Cerebellum (tissue), 4 donors: ENCODE measurements at places on chromosomes 5 and 9. TPM values are rescaled to one million over a fixed set of nuclear protein-coding genes. Genes with fewer than 3 reads are reported as not detected.

Gene PPP3R2
- total RNA-seq = 0.45 TPM

Gene PCDHB3
- total RNA-seq = 19.7 TPM

Gene PCDHGB2
- 17.1 TPM for total RNA-seq

DNA sequence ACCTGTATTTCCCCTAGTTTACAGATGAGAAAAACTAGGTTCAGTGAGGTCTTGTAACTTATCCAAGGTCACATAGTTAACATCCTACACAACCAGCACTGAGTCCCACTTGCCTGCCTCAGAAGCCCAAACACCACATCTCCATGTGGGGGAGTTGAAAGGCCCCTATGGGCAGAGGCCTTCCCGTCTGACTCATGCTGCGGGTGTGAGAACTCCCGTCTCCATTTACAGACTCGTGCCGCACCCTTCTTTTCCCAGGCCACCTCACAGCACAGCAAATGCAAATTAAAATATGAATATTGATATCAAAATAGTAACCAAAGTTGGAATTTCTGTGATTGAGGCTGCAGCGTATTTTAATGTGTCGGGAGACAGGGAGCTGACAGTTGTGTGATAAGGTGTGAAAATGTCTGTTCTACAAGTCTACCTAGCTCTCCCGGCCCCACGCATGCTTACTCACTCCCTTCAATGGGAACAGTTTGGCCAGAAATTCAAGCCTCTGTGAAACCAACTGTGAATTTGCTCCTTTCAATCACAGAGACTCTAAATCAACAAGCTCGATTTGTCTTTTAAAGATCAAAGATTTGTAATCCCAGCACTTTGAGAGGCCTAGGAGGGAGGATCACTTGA, 90.1 kb downstream of the CRB2 start:
- DNase-seq = no peak

DNA sequence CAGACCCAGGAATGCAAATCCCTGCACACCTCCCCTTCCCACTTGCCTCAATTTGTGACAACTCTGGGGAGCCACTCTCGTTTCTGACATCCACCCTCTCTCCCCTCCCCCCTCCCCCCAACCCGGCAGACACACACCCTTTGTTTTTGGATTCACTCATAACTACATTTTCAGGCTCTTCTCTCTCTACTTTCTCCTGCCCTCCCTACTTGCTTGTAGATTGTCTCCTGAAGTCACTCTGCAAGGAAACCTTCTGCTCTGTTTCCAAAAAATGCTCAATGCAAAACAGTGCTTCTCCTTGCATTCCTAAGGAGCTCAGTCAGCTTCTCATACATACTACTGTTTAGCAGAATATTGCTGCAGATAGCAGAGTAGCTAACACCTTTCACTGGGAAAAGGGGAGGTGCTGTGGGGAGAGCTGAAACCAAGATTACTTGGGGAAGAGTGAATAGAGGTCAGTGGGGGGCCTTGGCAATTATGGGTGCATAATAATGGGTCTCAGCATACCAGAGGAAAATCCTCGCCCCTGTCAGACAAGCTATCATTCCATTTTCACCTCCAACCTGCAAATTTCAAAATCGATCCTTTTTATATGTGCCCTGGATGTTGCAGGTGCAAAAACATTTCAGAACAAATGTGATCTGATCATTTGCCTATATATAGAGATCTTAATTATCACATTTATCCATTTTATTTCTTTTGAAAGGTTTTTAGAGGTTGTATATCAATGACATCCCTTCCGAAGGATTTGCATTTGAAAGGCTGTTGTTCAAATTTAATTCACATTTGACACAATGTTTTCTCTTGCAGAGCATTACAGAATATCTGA, 1860.7 kb upstream of the WWC1 start:
- DNase-seq = no peak

GRCh38 chr9:88923092-88923491, 68.2 kb upstream of the S1PR3 start:
- DNase-seq = no peak

DNA sequence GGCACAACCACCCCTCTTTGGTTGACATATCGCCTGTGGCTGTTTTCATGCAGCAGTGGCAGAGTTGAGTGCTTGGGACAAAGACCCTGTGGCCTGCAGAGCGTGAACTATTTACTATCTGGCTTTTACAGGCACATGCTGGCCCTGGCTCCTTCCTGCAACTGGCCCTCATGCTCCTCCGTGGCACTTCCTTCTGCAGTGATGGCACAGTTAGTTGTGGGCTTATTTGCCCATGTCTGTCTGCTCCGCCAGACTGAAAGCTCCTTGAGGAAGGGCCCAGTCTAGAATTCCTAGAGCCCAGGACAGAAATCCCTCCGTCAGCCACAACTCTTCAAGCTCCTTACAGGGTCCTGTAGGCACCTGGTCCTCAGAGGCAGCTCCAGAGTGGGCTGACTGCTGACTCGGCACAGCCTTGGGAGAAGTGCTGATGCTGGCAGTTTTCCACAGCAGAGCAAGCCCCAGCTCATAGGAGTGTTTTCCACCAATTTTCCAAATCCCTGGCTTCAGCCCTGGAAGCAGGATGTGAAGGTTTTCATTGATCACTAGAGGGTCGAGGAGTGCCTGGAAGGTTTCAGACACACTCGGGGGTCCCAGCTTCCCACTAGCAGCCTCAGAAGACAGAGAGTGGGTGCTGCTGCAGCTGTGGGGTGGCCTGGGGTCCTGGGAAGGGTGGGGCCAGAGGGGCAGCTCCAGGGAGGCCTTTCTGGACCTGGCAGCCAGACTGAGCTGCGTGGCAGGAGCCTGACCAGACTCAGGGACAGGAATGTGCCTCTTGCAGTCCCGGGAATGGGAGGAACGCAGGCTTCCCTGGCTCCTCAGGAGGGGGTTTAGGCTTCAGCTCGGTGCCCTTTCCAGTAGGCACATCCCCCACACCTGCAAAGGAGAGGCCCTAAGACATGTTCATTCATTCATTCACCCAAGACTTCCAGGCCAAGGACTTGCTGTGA, 56.5 kb upstream of the ANGPTL2 start:
- no peak for DNase-seq

- DNase-seq = no peak
Observed at GRCh38 chr9:114214181-114214580, 58.8 kb downstream of the COL27A1 start.

DNA sequence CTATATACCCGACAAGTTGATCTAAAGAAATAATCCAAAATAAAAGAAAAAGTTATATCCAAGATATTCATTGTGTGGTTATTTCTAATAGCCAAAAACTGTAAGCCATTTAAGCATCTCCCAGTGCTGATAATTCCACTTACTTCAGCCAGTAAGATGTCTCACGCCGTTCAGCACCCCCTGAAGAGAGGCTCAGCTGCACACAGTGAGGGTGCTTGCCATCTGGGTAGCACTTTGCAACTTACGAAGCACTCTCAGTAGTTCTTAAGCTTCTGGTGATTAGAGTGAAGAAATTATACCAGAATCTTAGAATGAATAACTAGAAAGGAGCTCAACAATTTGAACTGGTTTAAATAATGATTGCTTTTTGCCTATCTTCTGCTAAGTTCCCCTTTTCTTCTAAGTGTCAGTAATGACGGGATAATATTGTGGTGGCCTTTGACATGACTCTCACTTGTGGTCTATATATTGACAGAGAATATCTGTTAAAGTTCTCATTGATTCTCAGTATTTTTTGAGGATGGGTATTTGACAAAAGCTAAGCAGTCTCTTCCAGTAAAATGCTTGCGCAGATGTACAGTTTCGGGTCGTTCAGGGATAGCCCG, 26.2 kb upstream of the LTC4S start:
- no peak for DNase-seq

GRCh38 chr5:82991678-82992323, 85.4 kb downstream of the TMEM167A start:
- no peak for DNase-seq

DNA sequence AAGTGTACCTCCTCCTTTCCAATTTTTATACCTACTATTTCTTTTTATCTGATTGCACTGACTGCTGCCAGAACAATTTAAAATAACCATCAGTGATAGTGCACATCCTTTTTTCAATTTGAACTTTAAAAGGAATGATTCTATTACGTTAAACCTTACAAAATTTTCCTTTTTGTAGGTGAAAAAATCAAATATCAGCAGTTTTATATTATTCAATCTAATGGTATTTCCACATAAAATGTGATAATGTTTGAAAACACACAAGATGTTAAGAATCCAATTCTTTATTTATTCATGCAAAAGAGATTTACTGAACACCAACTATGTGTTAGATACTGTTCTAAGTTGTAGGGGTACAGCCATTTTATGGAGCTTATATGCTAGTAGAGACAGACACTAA, 105.7 kb downstream of the GDNF start:
- no peak for DNase-seq

DNA sequence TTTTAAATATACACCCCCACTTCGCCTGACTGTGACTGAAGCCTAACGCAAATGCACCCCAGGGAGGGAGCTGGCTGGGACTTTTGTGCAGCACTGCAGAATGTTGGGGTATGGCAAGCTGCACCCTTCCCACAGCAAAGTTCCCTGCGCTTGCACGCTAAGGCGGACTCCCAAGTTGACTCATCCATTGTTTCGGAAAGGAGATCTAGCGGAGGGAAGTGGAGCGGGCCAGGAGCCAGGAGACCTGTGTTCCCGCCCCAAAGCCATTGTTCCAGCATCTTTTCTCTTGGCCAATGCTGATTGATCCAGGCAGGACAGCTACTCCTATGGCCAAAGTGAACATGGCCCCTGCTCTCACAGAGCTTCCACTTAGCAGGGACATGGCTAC, 202.9 kb downstream of the AOPEP start:
- DNase-seq = no peak

DNA sequence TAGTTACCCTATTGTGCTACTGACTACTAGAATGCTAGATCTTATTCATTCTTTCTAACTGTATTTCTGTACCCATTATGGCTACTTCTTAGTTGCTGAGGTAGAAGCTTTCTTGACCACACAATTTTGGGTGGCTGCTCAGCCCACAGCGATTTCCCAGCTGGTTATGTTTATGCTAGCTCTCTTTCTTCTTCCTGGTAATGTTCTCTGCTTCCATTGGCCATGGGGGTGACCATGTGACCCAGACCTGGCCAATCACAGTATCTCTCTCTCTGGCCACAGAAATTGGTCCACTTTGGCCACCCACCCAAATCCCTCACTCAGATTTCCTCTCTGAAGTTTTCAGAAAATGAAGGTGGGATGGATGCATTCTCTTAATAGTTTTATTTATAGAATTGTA, 427.9 kb upstream of the CLINT1 start:
- DNase-seq = no peak

GRCh38 chr9:89633404-89633803, 28.6 kb downstream of the GADD45G start:
- DNase-seq = no peak

DNA sequence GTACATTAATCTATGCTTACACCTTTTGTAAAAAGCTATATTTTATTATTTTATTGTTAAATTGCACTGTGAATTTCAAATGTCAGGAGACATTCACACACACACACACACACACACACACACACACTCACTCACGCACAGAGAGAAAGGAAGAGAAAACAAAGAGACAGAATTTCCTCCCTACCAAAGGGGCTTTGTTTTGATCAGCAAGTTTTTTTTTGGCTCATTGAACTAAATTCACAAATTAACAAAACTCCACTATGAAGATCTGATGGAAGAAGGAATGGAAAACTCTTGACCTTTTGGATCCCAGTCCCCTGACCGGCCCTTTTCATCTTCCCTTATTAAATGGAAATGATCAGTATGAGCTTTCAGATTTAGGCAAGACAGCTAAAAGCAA, 161.2 kb downstream of the PDE4D start:
- no peak for DNase-seq

DNA sequence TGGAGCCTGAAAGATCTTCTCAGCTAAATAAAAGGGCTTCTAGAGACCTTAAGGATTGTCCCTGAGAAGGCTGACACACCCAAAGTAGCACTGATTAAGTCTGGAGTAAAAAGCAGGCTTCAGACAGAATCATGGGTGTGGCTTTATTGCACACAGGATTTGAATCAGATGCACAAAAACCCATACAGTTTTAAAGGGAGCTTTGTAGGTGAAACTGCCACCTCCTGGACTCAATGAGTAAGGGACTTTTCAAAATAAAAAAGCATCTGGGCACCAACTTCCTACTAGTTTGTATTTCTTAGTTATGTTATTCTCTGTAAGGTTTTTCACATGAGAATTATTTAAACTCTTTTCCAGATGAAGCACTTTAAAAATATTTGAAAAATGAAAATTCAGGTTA, 129.4 kb downstream of the EDIL3 start:
- DNase-seq = no peak

DNA sequence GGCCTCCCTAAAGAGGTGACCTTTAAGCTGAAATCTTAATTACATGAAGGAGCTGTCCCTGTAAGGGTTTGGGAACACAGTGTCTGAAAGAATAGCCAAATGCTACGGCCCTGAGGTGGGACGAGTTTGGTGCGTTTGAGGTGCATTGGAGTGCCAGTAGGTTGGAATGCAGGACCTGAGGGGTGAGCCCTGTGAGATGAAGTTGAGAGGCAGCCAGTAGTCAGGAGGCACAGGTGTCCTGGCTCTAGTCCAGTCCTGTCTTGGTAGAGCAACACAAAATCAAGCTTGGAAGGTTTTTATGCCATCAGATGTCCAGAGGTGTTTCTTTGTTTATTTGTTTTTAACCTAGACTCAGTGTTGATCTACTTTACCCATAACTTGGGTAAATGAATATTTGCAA, 108.5 kb downstream of the ARHGAP26 start:
- peak; percentile 80 for DNase-seq

- no peak for DNase-seq
Observed at GRCh38 chr5:55923177-55923771, 71.5 kb downstream of the IL6ST start.
